ENCODE measurements at places on chromosomes 2 and 18.

- DNase-seq = peak; percentile 88
Observed at GRCh38 chr2:159078443-159078842, 110.0 kb downstream of the TANC1 start.

- no peak for DNase-seq
Observed at GRCh38 chr18:59696311-59697235, 650 bp downstream of the CCBE1 start.

DNA sequence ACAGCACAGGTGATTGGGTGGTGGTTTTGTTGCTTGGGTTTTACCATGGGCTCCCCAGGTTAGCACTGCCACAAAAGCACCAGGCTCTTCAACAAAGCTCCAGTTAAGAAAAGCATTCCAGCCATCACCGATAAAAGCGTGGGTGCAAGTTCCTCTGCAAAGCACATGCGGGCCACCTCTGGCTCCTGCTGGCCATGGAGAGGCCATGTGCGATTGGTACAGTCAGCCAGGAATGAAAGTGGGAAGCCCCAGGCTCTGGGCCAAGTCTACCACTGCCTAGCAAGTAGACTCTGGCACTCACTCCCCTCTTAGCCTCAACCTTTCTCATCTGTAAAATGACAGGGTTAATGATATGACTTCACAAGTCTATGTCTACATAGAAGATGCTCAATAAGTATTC is 36.0 kb downstream of the BCL11A start:
- no peak for DNase-seq

GRCh38 chr2:181841079-181841478 is 50.5 kb upstream of the ITPRID2 start:
- DNase-seq = no peak

DNA sequence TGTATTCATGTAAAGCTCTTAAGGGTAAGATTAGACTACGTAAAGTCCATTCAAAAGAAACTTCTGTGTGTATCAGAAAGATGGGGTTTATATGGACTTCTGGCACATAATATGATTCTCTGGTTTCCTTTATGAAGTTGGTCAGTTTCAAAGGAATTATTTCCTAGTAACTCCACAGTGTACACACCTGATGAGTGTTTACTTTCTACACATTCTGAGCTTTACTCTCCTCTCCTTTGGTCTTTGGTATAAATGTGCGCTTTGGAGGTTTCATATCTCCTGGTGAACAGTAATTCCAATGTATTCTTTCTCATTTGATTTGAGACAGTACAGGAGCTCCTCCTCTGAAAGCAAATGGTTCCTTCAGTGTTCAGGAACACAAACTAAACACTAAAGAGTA is 88.1 kb downstream of the OXER1 start:
- DNase-seq = no peak

DNA sequence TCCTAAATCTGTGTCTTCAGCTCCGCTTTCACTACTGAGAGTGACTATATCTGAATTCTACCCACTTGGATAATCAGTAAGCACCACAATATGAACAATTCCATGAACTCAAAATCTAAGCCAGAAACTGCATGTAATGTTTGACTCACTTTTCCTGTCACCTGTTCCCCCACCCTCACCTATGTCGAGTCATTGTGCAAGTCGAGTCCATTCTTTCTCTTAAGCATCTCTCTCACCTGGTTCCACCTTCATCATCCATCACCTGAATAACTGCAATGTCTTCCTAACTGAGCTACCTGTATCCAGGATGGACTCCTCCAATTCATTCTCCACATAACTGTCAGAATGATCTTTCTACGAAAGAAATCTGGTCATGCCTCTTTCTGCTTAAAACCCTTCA is 58.2 kb downstream of the PPP1R1C start:
- no peak for DNase-seq

- no peak for DNase-seq
Observed at GRCh38 chr2:176495826-176496225, 226.6 kb downstream of the MTX2 start.

DNA sequence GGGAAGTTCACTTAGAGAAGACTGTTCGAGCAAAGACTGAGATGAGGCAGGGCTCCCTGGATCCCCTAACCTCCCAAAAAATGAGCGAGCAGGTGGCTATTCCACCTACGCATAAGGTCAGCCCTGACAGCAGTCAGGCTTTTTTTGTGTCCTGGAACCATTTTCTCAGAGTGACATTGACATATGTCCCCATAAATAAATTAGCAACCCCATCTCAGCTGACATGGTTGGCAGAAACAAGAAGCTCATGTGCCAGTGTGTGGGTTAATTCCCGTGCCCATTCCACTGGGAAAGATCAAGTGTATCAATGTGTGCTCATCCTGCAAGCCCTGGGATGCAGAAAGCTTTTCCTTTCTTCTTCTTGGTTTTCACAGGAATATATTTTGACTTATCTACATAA is 740.4 kb upstream of the CELF4 start:
- no peak for DNase-seq

All from NCI-H82 (cell line).